ENCODE measurements at places on chromosomes 2 and 18. TPM values are rescaled to one million over a fixed set of nuclear protein-coding genes. Genes with fewer than 3 reads are reported as not detected.
A peak's percentile ranks its signal among the peaks of the same experiment; 100 is the strongest.

DNA sequence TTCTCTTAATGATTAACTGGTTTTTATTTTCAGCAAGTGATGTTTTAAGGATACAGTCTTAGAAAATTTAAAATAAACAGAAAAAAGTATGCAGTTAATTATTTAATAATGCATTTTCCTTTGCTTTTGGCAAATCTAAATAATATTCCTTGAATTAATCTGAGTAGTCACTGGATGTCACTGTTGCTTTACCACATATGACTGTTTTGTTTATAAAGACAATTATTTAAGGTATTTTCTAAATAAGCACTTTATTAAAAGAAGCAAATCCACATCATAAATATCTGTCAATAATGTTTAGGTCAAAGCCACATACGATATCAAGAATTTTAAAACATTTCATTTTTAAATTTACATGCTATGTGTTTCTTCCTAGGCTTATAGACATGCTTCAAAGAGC, 40.6 kb upstream of the TFPI start:
- no peaks in the 10 kb centered on the region for H3K36me3 ChIP-seq
- no peak overlapping the region for H3K27ac ChIP-seq
- no peaks in the 10 kb centered on the region for H3K27me3 ChIP-seq

GRCh38 chr2:133748007-133748700, 179.9 kb upstream of the NCKAP5 start:
- H3K36me3 ChIP-seq, result no peaks in the 10 kb centered on the region
- no peak for DNase-seq
- no peaks in the 10 kb centered on the region for H3K27me3 ChIP-seq
- no peak overlapping the region for H3K27ac ChIP-seq
- no peaks in the 10 kb centered on the region for H3K4me1 ChIP-seq

DNA sequence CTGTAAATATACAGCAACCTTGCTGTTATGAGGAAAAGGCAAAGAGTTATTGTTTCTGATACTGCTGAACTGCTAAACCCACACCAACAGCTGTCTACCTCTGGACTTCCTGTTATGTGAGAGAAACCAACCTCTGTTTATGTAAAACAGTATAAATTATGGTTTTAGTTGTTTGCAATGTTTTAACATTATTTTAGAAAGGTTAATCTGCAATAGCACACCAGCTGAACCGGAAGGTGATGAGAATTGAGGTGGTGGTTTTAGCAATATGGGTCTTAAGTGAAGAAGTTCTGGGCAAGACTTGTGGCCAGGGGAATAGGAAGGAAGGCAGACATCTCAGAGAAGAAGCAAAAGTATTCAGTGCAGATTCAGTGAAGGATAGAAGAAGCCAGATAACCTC, 237.8 kb downstream of the PLCL1 start:
- no peak for DNase-seq
- no peaks in the 10 kb centered on the region for H3K27me3 ChIP-seq
- H3K36me3 ChIP-seq, result peaks cover 3% of the 10 kb centered on the region
- H3K27ac ChIP-seq, result no peak overlapping the region
- peaks cover 24% of the 10 kb centered on the region for H3K4me1 ChIP-seq

DNA sequence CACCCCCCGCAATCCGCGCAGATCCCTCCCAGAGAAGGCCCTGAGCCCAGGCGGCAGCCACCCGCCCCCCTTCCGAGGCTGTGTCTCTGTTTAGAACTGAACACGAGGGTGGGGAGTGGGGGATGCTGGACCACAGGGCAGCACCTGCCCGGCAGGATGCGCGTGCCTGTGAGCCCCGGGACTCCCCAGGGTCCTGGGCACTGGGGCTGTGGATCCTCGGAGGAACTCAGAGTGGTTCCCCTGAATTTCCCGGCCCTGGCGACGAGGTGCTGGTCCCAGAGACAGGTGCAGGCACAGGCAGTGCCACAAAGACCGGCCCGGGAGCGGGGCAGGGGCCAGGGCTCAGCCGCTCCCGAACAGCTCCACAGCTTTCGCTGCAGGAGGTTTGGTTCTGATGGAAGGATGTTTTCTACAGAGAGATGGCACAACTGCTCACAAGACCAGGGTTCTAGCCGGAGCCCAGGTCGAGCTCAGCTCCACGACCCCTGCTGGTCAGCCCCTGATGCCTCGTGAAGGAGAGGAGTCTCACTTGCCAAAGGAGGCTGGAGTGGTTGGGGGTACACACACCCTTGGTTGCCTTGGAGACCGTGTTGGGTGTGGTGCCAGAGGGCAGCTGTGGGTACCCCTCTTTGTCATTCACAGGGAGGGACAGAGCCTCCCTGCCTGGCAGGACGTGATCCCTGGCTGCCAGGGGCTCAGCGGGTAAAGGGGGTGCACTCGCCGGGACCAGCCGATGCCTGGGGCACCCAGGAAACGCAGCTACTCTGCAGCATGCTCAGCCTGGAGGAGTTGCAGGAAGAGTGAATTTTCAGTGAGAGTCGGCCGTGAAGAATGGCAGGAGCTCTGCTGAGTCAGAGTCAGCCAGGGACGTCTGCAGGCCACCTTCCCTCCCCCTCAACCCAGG, 4.4 kb upstream of the NEU4 start:
- peaks cover 6% of the 10 kb centered on the region for H3K27me3 ChIP-seq
- peak overlapping the region; percentile 54 for H3K4me3 ChIP-seq
- no peaks in the 10 kb centered on the region for H3K36me3 ChIP-seq

DNA sequence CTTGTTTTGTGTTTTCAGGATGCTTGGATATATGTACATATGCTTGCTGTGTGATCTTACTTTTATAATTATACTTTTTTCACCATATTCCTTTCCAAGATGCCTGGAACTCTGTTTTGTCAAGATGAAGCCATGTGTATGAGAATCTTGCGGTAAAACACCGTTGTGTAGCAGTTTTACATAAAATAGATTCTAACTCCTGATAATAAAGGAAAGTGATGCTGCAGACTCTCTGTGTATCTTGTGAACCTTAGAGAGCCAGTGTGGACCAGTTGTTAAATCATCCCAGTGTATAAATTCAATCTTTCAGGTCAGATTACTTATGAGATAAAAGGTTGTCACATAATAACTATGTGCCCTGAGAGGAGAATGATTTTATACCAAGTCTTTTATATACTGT, 12.5 kb upstream of the ITGA4 start:
- H3K27ac ChIP-seq, result no peak overlapping the region
- DNase-seq, result no peak
- H3K36me3 ChIP-seq, result no peaks in the 10 kb centered on the region
- H3K4me3 ChIP-seq, result no peak overlapping the region

DNA sequence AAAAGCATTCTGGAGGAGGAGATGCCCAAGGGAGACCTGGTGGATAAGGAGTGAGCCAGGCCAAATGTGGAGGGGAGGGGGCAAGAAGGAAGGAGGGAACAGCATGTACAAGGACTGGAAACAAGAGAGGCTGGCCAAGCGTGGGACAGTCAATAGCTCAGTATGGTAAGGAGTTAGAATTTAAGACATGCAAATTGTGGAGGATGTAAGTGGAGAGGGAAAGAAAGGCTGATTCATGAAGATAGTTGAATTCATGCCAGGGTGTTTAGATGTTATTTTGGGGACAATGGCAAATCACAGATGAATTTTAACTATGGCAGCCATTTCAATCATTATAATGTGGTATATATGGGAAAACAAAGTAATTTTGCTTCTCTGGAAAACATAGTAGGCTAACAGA, 462.3 kb downstream of the MEIS1 start:
- no peak for DNase-seq
- no peak overlapping the region for H3K27ac ChIP-seq

DNA sequence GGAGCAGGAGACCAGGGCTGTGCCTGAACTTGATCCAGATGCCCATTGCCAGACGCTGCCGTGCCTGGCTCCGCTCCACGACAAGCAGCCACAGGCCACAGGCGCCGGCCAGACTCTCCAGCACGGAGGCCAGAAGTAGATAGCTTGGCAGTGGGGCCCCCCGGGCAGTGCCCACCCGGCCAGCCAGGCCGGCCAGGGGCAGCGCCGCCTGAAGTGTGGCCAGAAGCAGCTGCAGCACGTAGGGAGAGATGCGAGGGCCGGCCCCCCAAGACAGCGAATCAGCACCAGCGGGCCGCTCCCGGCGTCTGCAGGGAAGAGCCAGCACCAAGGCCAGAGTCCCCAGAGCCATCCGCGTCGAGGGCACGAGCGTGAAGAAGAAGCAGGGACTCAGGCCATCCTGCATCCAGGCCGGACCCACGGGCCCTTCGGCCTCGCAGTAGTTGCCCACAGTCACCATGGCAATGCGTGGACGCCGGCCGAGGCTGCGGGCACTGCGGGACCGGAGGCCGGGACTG, 484 bp downstream of the ABCB6 start:
- peaks cover 35% of the 10 kb centered on the region for H3K36me3 ChIP-seq
- peaks cover 19% of the 10 kb centered on the region for H3K4me1 ChIP-seq
- H3K4me3 ChIP-seq, result peak overlapping the region; percentile 80
- H3K27me3 ChIP-seq, result no peaks in the 10 kb centered on the region
- peak overlapping the region; percentile 69 for H3K27ac ChIP-seq

DNA sequence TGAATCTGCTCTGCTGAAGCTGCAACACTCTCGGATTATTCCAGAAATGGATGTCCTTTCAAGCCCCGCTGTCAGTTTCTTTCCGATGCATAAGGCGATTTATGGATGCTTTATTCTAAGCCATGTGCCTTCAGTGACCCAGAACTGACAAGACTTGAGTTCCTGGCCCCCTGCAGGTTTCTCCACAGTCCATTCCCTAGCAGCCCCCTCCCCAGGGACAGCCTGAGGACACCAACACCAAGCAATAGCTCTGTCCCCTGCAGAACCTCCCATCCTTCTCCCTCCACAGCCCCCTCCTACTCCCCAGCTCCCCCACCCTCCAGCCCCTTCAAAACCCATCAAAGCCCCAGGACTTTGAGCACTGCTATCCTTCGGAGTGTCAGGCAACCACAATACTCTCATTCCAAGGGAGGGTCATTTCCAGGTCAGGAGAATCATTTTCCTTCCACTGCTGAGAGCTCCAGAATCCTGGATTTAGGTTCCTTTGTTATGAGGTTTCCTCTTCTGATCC, 24.6 kb upstream of the SPP2 start:
- peaks cover 2% of the 10 kb centered on the region for H3K36me3 ChIP-seq
- no peaks in the 10 kb centered on the region for H3K27me3 ChIP-seq
- H3K4me1 ChIP-seq, result peaks cover 43% of the 10 kb centered on the region
- peak overlapping the region; percentile 56 for H3K4me3 ChIP-seq
- H3K27ac ChIP-seq, result no peak overlapping the region

DNA sequence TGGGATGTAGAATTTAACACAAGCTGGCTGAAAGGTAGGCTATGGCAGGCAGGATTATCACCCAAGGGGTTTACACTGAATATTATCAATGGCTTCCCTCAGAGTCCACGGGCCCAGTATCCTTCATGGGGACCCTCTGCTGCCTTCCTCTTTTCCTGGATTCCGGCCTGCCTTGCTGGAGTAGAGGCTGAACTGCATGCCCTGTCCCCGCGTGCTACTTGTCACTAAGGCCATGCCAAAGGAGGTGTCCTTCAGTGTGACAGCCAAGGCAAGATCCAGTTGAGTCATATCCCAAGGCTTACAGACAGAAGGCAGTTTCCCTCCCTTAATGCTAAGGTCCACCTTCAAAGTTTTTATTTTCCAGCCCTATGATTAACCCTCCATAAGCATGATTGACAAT, 156.3 kb downstream of the CYP26B1 start:
- no peaks in the 10 kb centered on the region for H3K27me3 ChIP-seq
- no peaks in the 10 kb centered on the region for H3K36me3 ChIP-seq
- DNase-seq, result no peak
- no peak overlapping the region for H3K27ac ChIP-seq
- no peaks in the 10 kb centered on the region for H3K4me1 ChIP-seq
- no peak overlapping the region for H3K4me3 ChIP-seq

DNA sequence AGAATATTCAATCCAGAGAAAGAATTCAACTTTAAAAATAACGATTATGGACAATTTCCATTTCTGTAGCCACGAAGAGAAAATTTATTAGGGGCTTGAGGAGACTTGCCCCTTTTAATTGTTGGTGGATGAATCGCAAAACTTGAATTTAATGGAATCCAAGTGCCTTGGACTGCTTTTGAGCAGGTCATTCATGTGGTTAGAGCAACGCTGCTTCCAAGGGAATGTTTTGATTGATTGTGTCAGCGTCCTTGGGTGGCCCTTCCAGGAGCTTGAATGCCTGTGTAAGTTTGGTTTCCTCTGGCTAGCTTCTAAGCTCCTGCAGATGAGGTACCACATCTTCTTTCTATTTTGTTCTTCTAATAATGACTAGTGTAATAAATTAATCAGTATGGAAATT, 213.4 kb downstream of the LTBP1 start:
- no peaks in the 10 kb centered on the region for H3K4me1 ChIP-seq
- peaks cover 5% of the 10 kb centered on the region for H3K27me3 ChIP-seq
- no peak overlapping the region for H3K27ac ChIP-seq
- H3K4me3 ChIP-seq, result no peak overlapping the region

The CHRND gene
- not detected for total RNA-seq

The LYG2 gene
- not detected for total RNA-seq

The STK25 gene
- 99.1 TPM for total RNA-seq

The NTSR2 gene
- total RNA-seq, result not detected

The CLASP1 gene
- 126 TPM for total RNA-seq

The IL36G gene
- not detected for total RNA-seq

All from activated CD4-positive, alpha-beta memory T cell treated with anti-CD3 and anti-CD28 coated beads for 36 hours (primary cell).